ENCODE measurements at places on chromosomes 3 and 15.

DNA sequence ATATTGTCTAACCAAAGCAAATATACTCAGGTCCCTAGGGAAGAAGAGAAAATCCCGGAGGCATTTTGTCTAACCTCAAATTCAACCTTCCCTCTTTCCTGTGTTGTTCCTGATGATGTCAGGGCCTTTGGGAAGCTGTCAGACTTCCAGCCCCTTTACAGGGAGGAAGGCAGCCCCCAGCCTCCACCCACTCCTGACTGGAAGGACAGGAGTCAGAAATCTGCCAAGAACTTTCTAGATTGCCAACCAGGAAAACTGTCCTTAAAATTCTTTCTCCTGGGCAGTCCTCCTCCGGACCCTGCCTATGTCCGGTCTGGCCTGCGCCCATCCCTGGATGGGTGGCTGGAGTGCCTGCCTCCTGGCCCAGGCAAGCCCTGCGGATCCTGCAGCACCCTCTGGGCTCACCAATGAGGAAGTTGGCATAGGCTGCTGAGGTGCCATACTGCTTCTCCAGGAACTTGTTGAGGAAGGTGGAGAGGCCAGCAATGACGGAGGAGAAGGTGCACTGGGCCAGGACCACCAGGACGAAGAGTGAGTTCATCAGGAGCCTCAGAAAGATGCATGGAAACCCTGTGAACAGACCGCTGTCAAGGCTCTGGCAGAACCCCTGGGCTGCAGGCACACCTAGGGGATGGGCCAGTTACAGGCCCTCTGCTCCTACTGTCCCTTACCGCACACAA lies 52.6 kb upstream of the RAB6B start:
- DNase-seq = no peak

- no peak for DNase-seq
These were observed 5.6 kb upstream of the CCR9 start for GRCh38 chr3:45880725-45881077.

DNA sequence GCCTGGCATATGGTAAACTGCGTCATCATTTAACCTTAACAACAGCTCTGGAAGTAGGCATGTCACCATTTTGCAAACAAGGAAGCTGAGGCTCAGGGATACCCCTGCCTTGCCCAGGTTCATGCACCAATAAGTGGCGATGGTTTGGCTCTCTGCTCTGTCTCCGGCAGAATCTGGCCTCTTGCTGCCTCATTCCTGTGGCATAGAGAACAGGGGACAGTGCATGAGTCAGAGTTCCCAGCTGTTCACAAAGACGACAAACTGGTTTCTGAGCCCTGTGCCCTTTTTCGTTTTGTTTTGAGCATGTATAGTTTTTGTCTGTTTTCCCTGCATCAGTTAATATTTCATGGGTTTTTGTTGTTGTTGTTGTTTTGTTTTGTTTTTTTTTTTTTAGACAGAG lies 236.8 kb downstream of the OPA1 start:
- peak; percentile 94 for DNase-seq

- DNase-seq = no peak
These were observed 141.9 kb upstream of the THBS1 start for GRCh38 chr15:39438799-39439592.

DNA sequence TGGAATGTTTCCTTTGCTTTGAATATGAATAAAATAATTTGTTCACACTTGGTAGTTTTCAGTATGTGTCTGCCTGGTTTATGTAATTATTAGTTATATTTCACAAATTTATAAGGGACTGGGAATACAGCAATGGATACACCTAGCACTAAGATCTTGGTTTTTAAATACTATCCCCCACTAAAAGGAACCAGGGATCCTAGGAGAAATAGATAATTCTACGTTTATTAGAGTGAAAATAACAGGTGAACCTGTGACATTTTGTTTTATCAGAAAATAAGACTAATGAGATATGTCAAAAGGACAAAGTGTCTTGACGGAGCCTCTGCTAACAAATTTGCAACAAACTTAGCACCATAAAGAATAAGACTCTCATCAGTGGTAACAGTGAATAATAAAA lies 3.4 kb downstream of the PSMD6 start:
- no peak for DNase-seq

GRCh38 chr3:169699070-169699469 lies 35.6 kb upstream of the MECOM start:
- DNase-seq = no peak

- no peak for DNase-seq
These were observed 18.2 kb upstream of the GJD2 start for GRCh38 chr15:34773013-34773412.

DNA sequence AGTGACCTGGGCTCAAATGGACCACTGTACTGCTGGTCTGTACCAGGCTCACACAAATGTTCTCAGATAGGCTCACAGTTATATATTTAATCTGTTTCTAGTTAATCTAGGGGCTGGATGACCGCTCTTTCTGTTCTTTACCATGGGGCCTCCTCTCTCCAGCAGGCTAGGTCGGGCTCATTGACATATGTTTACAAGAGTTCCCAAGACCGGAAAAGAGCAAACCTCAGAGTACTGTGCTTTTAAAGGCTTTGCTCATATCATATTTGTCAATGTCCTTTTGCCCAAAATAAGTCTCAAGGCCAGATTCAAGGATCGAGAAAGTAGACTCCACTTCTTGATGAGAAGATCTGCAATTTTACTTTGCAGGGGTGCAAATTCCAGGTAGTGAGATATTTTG lies 348.0 kb upstream of the EPHA6 start:
- DNase-seq = no peak

DNA sequence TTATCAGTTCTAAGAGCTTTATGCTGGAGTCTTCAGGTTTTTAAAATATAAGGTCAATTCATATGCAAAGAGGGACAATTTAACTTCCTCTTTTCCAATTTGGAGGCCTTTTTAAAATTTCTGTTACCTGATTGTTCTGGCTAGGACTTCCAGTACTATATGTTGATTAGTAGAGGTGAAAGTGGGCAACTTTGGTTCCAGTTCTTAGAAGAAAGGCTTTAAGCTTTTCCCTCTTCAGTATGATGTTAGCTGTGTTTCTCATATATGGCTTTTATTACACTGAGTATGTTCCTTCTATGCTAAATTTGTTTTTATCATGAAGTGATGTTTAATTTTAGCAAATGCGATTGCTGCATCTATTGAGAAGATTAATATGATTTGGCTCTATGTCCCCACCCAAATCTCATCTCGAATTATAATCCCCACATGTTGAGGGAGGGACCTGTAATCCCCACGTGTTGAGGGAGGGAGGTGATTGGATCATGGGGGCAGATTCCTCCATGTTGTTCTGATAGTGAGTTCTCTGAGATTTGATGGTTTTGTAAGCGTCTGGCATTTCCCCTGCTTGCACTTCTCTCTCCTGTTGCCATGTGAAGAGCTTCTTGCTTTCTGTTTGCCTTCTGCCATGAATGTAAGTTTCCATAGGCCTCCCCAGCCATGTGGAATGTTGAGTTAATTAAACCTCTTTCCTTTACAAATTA lies 33.8 kb downstream of the FAIM start:
- no peak for DNase-seq

- DNase-seq = no peak
These were observed 35.4 kb downstream of the FAN1 start for GRCh38 chr15:30939161-30939560.

DNA sequence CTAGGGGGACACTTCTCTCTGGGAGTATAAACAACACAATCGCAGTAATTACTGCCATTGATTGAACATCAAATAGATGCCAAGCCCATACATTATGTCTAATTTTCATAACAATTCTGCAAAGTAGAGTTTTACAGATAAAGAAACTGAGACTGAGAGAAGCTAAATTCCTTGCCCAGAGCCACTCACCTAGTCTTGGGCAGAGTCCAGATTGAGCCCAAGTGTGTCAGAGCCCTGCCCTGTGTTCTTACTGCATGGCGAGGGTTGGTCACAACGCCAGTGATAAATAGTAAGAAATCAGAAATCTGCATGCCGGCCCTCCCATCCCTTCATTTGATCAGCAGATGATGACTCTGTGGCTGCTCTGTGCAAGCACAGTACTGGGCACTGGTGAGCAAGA lies 106.3 kb downstream of the C3orf70 start:
- DNase-seq = no peak

DNA sequence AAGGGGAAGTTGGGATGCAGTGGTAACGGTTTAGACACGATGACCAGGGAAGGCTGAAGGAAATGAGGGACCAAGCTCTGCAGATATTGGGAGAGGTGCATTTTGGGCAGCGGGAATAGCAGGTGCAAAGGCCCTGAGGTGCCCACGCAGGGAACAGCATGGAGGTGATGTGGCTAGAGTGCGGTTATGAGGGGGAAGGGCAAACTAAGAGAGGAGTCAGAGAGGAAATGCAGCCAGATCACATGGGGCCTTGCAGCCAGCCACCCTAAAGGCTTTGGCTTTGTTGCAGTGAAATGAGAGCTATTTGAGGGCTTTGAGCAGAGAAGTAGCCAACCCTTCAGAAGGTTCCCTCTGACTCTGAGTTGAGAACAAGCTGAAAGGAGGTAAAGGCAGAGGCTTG lies 2.6 kb downstream of the SPATA12 start:
- no peak for DNase-seq

- DNase-seq = no peak
These were observed 21.4 kb downstream of the IRAK2 start for GRCh38 chr3:10185804-10186762.

DNA sequence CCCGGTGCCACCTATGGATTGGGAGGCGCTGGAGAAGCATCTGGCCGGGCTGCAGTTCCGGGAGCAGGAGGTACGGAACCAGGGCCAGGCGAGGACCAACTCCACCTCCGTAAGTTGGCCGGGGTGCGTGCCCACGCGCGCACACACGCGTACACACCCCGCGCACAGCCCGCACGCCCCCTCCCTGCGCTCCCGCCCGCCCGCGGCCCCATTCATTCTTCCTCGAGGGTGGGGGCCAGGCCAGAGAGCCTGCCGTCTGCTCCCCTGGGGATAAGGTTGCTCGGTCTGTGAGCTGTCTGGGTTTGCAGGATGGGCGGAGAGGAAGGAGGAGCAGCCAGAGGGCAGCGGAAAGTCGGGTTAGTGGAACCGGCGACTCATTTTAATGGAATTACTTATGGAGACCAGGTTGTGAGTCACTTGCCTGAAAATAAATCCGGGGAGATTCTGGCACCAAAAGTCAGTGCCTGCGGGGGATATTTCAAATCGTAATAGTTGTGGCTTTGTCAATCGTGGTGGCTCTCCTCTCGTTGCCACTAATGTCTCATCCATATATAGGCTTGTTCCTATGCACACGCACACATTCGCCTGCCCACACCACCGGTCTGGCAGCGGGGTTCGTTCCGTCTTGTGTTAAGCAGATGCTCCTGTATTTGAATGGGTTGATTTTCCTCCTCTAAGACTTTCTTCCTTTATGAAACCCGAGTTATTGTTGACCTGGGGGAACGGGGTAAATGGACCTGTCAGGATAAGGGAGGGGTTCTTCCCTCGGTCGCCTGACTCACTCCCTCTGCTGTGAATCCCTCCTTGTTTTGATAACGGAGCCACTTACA lies 223.4 kb upstream of the IL12A start:
- peak; percentile 98 for DNase-seq

DNA sequence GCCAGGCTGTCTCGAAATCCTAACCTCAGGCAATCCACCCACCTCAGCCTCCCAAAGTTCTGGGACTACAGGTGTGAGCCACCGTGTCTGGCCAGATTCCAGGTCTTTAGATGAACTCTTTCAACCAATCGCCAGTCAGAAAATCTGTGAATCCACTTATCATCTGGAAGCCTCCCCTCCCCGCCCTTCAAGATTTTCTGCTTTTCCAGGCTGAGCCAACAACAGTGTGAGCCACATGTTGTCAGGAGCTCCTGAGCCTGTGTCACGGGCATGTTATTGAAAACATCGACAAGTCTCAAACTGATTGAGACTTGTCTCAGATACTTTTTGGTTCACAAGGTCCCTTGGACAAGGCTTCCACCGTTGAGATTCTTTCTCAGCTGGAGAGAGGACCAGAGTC lies 52.0 kb upstream of the TRPM1 start:
- no peak for DNase-seq

- DNase-seq = peak; percentile 51
These were observed 126.4 kb downstream of the GREM1 start for GRCh38 chr15:32844118-32844711.

GRCh38 chr3:38987456-38987855 lies 64.3 kb downstream of the SCN11A start:
- DNase-seq = no peak

DNA sequence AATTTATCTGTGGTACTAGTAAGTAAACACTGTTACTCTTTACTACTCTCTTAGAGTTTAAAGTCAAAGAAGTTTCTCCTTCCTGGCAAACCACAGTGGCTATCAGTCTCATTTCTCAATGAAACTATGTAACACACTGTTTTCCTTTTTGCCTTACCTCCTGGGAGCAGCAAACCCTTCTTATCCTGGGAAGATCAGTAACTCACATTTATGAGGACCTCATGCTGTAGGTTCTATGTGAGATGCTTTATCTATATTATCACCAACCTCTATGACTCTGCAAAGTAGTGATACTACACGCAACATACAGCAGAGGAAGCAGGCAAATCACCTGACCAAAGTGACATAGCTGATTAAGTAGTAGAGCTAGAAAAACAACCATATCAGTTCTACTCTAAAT lies 35.3 kb downstream of the PBRM1 start:
- DNase-seq = no peak

DNA sequence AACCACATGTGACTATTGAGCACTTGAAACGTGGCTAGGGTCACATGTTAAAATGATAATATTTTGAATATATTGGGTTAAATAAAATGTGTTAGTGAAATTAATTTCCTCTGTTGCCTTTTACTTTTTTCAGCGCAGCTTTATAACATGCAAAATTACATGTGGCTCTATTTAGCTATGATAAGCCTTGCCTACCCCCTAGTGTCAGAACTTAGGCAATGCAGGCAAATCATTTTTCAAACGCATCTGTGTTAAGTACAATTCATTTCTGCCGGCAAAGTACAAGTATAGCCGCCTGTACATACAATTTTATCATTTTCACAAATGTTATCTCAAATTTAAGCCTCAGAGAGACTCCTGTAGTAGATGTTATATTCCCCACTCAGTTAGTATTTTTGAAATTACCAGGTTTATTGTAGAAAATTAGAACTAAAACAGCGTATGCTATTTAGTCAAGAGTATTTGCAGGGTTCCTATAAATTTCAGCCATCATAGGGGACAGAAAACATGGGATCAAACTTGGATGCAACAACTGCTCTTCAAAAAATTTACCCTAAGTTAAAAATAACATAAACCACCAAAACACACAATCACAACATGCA lies 56.1 kb downstream of the TAFA4 start:
- DNase-seq = peak; percentile 65

DNA sequence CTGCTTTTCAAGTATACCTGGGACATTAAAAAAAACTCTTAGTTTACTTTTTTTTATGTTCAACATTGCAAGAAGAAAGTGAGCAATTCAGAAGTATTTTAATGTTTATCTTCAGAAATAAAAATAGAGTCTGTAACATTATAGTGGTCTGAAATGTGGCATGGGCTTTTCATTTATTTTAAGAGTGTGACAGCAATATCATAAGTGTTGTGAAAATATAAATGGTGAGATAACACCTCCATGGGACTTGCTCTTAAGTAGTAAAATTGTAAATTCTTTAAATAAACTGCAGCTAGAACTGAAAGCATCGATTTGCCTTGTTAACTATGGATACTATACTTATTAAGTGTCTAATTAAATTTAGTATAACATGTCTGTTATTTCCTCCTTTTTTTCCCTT lies 48.8 kb upstream of the ZCWPW2 start:
- DNase-seq = no peak

Data from bronchial epithelial cell (primary cell).